Glomerular endothelial cell (primary cell): ENCODE measurements at places on chromosomes 2 and 18.
A peak's percentile ranks its signal among the peaks of the same experiment; 100 is the strongest.

GRCh38 chr18:49778826-49779465 is 34.4 kb downstream of the ACAA2 start:
- no peak for DNase-seq

- no peak for DNase-seq
Observed at GRCh38 chr18:50301074-50301473, 13.6 kb upstream of the CXXC1 start.

- DNase-seq: no peak
Observed at GRCh38 chr2:39153312-39153711, 32.5 kb upstream of the SOS1 start.

GRCh38 chr18:57267368-57267925 is 84.9 kb upstream of the ST8SIA3 start:
- DNase-seq: no peak

DNA sequence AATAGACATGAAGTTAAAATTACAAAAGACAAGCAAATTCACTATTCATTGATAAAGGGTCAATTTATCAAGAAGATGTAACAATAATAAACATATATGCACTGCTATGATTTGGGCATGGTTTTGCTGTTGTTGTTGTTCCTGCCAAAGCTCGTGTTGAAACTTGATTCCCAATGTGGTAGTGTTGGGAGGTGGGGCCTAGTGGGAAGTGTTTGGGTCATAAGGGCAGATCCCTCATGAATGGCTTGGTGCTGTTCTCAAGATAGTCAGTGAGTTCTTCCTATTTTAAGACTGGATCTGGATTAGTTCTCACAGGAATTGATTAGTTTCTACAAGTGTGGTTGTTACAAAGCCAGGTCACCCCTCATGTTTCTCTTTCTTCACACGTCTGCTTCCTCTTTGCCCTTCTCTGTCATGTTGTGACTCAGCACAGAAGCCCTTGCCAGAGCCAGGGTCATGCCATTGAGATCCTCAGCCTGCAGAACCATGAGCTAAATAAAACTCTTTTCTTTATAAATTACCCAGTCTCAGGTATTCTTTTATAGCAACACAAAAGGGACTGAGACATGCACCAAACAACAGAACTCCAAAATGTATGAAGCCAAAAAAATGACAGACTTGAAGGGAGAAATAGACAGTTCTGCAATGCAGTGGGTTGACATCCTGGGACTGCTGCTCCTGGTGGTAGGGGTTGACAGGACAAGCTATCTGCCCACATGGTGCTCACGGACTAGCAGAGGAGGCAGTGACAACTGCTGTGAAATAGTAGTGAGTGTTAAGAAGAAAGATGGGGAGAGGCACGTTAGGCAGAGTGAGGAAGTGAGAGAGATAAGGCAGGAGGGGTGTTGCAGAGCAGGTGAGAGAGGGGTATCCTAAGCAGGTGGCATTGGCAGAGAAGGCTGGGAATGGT is 18.6 kb upstream of the SKA1 start:
- no peak for DNase-seq

- DNase-seq: no peak
Observed at GRCh38 chr2:8743261-8743660, 61.4 kb downstream of the ID2 start.

DNA sequence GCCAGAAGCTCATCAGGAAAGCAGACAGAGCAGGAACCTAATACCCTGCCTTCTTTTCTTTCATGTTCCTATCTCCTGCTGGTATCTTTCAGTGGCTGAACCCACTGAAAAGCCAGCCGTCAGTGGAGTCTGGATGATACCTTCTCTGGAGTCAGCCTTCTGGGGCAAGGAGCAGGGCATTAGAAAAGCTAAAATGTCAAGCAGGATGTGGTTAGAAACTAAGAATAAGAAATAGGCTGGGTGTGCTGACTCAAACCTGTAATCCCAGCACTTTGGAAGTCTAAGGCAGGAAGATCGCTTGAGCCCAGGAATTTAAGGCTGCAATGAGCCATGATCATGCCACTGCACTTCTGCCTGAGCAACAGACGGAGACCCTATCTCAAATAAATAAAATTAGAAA is 642.0 kb upstream of the FSHR start:
- no peak for DNase-seq

GRCh38 chr18:46437061-46437460 is 220.0 kb downstream of the LOXHD1 start:
- DNase-seq: no peak

DNA sequence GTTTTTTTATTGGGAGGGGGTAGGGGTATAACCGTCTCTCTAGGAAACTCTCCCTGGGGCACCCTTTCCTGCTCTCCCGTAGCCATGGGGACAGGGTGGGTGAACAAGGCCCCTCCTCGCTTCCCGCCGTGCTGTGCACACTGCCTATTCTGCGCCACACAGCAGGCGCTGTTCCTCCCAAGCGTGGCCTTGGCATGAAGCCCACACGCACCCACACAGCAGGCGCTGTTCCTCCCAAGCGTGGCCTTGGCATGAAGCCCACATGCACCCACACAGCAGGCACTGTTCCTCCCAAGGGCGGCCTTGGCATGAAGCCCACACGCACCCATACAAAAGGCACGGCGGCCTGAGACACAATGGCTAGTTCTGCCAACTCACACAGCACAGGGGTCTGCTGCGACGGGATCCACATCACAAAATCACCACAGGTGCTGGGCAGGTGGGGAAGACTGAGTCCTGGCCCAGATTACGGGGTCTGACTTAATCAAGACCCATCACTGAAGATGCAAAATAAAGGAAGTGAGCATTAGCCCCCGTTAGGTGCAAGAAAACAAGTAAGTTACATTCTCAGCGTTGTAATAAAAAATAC is 46.6 kb upstream of the TPO start:
- DNase-seq: no peak

DNA sequence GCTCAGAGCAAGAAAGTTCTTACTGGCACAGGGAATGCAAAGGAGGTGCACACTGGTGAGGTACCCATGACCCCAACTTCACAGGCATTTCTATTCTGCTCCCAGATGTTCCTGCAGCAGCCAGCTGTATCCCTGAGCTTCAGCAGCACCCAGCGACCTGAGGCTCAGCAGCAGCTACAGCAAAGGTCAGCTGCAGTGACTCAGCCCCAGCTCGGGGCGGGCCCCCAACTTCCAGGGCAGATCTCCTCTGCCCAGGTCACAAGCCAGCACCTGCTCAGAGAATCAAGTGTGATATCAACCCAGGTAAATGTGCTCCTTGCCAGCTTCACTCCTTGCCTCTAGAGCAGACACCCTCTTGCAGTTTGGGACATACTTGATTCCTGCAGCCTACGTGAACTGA is 14.1 kb upstream of the RPL31 start:
- no peak for DNase-seq

DNA sequence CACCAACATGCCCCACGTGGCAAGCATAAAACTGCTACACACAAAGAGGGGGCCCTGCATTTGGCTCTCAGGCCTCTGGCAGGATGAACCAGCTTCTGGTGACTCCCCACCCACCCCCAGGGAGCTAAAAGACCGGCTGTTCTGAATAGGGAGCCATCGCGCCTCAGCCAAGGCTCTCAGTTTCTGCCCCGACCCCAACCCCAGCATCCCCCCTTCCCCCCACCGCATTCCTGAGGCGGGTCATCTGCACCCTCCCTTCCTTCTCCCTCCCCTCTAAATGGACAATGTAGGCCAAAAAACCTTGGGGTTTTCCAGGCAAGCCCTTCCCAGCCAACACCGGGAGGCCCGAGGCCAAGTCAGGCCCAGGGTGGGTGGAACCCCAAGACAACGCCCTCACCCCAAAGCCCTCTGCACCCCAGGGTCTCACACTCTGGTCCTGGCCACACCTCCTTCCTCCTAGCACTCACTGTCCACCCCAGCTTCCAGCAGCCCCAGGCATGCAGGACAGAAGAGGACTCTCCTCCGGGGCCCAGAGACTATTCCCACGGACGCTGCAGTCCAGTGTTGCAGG is 5.7 kb downstream of the CYP26B1 start:
- DNase-seq: no peak

DNA sequence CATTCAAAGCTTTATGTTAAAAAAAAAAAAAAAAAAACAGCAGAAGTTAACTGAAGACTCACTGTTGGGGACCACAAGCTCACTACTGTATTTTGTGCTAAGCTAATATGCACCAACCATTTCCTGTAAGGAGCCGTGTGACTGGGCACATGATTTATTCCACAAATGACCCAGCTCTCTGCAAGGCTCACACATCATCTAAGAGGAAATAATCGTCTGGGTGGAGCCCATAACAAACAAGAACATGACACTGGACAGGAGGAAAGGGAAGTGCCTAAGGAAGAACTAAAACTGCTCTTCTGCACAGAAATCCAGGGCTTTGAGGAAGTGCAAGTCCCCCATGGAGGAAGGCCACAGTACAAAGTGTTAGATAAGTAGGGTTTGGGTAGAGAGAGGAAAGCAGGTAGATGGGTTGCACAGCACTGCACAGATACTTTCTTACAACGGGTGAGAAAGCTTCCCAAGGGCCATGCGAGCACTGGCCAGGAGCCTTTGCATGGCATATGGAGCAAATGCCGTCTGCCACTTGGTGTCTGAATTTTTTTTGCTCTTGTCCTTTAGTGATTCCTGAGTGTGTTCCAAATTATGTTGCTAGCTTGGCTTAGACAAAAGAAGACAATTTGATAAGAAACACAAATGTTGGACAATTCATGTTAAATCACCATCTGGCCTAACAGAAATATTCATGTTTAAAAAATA is 24.4 kb downstream of the NFE2L2 start:
- no peak for DNase-seq

- DNase-seq: no peak
Observed at GRCh38 chr18:69674966-69675365, 272.7 kb downstream of the CD226 start.

DNA sequence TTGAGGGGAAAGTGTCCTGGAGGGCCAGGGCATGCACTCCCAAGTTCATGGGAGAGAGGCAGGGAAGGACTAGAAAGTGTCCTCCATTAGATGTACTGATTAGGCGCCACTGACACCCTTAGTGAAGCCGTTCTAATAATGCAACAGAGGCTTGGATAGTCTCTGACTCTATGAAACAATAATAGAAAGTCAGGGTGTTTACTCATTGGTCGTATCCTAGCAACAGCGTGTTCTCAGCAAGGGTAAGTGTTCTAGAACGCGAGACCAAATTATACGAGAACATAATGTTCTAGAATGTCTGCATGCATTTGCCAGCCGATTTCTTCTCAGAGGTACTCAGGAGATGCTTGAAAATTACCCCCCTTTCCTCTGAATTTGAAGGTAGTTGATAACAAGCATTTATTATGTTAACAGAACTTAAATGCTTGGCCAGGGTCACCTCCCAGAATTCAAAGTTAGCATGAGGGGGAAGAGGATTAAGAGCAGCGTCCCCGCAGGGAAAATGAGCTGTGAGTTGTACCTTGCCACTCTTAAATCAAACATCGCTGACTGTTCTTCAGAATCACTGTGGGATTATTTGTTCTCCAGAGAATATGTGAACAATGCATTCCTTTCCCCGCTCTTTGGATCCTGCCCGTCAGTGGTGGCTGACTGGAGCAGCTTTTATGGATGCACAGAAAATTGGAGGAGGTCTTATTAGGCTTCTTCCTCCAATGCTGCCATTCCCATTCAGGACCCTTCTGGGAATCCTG is 33.7 kb upstream of the PDIA6 start:
- no peak for DNase-seq

- no peak for DNase-seq
Observed at GRCh38 chr2:173354582-173355131, at the start of gene CDCA7. TSS of gene CDCA7 (plus strand) at chr2:173354872. CDS start at chr2:173354964, 92 bp downstream.

DNA sequence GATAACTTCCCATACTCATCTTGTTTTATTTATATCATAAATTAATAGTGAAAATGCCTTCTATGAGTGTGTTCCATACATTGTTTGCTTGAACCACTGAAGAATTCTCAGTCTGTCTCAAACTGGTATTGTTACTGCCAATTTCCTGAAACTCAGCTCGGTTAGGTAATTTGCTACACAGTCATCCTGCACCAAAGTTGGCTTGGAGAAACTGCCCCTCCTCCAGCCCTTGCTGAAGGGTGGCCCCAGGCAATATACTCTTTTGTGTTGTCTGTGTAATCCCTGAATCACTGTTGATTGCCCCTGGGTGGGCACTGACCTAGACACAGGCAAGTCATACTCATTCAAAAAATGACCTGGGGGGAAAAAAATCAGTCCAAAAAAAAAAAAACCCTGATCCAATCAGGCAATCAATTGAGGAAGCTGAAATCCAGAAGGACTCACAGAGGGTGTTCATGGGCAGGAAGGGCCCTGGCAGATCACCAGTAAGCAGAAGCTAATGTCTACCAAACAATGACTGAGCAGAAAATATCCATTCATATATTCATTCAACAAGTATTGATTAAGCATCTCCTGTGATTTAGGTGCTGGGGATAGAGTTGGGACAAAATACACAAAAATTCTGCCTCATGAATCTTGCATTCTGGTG is 3.8 kb upstream of the SESTD1 start:
- DNase-seq: no peak

GRCh38 chr2:170235860-170236679 is 58.1 kb downstream of the MYO3B start:
- peak; percentile 60 for DNase-seq

DNA sequence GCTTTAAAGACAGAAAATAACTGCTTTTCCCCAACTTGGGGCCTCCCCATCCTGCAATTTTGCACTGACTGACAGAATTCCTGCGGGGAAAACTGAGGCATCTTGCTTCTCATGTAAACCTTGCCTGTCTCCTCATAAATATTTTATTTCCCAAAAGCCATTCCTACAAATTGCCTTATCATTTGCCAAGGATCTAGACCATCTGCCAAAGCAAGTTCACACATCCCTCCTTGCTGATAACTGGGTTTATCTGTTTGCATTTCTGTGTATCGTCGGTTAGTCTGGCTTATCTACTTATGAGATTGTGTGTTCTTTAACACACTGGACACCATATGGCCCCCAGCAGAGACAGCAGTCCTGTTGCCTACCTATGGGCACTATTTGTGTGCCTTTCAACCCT is 3.0 kb upstream of the CNGA3 start:
- DNase-seq: no peak

- DNase-seq: no peak
Observed at GRCh38 chr2:81645745-81646301, 1341.3 kb upstream of the LRRTM1 start.

DNA sequence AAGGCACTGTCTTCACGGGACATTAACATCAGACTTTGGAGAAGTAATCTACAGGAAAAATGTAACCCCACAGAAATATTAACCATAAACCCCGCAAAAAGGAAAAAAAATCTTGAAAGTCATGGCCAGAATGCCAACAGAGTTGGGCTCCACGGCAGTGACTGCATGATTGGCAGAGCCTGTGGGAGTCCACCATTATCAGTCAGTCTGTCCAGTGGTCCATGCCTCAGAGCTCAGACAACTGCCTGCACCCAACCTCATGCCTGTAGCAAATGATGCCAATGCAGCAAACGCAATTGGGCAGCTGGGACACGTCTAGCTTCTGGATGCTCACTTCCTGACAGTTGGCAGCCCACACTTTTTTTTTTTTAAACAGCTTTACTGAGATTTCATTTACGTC is 5.1 kb upstream of the PPIG start:
- no peak for DNase-seq

GRCh38 chr2:187129306-187129705 is 280.3 kb upstream of the ZSWIM2 start:
- DNase-seq: no peak
